ENCODE measurements at places on chromosomes 11 and 22. TPM values are rescaled to one million over a fixed set of nuclear protein-coding genes. Genes with fewer than 3 reads are reported as not detected.

- H3K4me3 ChIP-seq: no peak overlapping the region
- no peaks in the 10 kb centered on the region for H3K27me3 ChIP-seq
- DNase-seq: no peak
- H3K36me3 ChIP-seq: peaks cover 57% of the 10 kb centered on the region
Observed at GRCh38 chr11:61851900-61852295, 23.8 kb downstream of the FADS2 start.

DNA sequence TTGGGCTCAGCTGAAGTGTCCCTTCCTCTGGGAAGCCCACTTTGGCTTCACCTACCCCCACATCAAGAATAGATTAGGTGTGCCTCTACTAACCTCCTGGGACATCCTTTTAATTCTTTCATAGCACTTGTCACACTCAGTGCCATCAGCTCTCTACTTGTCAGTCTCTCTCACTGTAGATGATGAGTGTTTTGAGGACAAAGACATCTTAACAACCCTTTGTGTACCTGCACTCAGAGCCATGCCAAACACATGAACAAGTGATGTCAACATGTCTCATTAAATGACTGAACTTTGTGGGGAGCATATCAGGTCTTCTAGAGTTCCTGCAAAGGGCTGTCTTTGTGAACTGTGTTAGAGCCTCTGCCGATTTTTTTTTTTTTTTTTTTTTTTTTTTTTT, 87.0 kb upstream of the AMOTL1 start:
- no peaks in the 10 kb centered on the region for H3K4me1 ChIP-seq
- H3K27ac ChIP-seq: no peak overlapping the region
- no peaks in the 10 kb centered on the region for H3K36me3 ChIP-seq
- no peak overlapping the region for H3K4me3 ChIP-seq

- peaks cover 58% of the 10 kb centered on the region for H3K4me1 ChIP-seq
- H3K36me3 ChIP-seq: no peaks in the 10 kb centered on the region
- H3K27me3 ChIP-seq: no peaks in the 10 kb centered on the region
- H3K27ac ChIP-seq: no peak overlapping the region
Observed at GRCh38 chr11:96050435-96051182, 126.7 kb upstream of the MTMR2 start.

The APOBEC3C gene
- total RNA-seq: 27.8 TPM

DNA sequence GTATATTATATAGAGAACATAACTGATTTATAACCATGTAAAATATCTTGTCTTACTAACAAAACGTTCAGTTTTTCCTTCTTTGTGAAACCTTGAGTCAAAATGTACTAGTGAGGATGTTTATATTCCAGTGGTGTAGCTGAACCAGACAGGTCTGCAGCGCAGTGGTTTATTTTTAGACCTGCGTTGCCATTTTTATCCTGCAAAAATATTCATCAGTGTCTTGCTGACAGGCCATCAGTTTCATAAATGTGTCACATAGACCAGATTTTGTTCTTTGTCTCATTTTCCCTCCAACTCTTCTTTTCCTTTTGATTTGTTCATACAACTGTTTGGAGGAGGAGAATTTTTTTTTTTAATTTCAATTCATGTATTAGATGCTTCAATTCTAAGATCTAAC, 43.1 kb downstream of the HSD17B12 start:
- H3K4me1 ChIP-seq: no peaks in the 10 kb centered on the region
- H3K27me3 ChIP-seq: no peaks in the 10 kb centered on the region
- no peak overlapping the region for H3K27ac ChIP-seq
- no peaks in the 10 kb centered on the region for H3K36me3 ChIP-seq

DNA sequence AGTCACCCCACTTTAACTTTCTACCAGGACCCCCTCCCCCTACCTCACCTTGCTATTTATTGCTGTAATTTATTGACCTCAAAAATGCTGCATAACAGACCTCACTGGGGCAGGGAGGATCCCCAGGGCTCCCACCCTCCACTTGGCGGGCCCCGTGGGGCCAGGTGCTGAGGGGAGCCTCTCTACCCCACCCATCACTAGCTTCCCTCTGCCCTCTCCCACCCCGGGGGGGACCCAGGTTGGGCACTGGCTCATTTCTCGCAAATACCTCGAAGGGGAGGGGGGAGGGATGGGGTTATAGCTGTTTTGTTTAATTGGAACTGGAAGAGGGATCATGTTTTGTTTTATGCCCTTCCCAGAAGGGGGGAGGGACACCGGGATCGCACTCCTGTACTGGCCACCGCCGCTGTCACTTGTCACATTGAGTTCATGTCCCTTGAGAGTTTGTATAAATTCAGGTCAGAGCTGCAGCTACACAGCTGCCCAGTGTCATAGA, 16.3 kb upstream of the TMEM191C start:
- H3K4me1 ChIP-seq: no peaks in the 10 kb centered on the region
- peaks cover 15% of the 10 kb centered on the region for H3K36me3 ChIP-seq
- H3K27me3 ChIP-seq: no peaks in the 10 kb centered on the region
- DNase-seq: peak; percentile 13
- H3K27ac ChIP-seq: no peak overlapping the region

The WNT7B gene
- 6.3 TPM for total RNA-seq

DNA sequence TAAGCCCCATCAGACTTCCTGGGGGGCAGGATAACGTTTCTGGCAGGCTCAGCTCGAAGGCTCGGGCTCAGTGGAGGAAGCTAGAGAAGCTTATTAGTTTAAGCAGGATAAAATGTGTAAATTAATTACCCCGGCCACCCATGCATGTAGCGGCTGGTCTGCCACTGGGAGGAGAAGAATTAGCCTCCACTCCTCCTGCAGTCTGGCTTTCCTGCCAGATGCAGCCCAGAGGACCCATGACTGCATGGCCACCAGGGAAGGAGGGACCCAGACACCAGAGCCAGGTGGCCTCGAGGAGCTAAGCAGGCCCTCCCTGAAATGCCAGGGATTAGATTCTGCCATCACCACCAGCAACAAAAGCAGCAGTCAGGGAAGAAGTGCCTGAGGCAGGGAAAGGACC, 32.3 kb downstream of the TRIM29 start:
- no peaks in the 10 kb centered on the region for H3K4me1 ChIP-seq
- H3K27ac ChIP-seq: no peak overlapping the region
- H3K27me3 ChIP-seq: peaks cover 30% of the 10 kb centered on the region
- H3K4me3 ChIP-seq: no peak overlapping the region
- no peaks in the 10 kb centered on the region for H3K36me3 ChIP-seq

DNA sequence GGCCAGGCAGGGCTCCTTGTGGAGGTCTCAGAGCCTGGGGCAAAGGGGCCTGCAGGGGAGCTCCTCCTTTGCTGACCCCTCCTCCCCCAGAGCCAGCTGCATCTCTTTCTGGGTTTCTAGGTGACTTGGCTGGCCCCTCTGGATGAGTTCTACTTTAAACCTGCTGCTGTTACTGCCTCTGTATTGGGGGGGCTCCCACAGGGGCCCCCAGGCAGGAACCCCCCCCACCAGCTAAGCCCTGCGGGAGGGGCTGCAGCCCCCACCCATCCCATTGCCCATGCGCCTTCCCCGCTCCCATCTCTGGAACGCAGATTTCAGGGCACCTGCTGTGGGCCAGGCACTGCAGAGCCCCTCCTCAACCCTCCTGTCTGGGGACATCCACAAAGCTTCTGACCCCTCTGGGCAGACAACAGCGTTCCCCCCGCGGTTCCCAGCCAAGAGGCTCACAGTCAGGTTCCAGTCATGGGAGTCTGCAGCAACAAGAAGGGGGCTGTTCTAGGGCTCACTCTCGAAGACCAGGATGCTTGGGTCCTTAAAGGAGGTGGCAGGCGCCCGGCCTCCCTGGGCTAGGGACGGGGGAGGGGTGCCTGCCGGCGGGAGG, 815 bp upstream of the PLCB3 start:
- no peak for DNase-seq
- H3K27ac ChIP-seq: no peak overlapping the region
- peaks cover 39% of the 10 kb centered on the region for H3K4me1 ChIP-seq
- peak overlapping the region; percentile 91 for H3K4me3 ChIP-seq
- no peaks in the 10 kb centered on the region for H3K27me3 ChIP-seq

The ZNF280A gene
- total RNA-seq: not detected

GRCh38 chr11:15807827-15808226, 548.5 kb downstream of the SOX6 start:
- no peak overlapping the region for H3K27ac ChIP-seq
- no peak for DNase-seq
- H3K4me1 ChIP-seq: no peaks in the 10 kb centered on the region
- H3K36me3 ChIP-seq: no peaks in the 10 kb centered on the region

DNA sequence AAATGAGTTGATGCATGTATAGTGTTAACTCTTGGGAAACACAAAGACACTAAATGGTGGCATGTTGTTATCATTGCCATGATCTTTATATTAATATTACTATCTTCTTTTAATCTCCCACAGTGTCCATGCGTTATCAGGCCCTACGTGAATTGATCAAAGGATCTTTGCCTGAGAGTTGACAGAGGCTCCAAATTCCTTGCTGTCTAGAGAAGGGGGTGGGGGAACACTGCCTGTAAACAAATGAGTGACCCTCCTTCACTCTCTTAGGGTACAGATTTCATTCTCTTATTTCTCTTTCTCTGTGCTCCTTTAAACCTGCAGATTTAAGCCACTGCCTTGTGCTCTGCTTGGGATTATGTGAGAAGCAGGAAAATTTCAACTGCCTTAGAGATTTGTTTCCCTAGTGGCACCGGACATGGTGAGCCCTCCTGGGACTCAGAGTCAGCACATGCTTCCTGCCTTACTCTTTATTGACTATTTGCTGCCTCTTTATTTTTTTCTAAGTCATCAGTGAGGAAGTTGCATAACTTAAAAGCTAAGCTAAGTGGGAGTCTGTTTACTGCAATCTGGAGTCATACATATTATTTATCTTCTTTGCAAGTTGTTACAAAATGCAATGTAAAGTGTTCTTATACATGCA, 122.9 kb downstream of the MAML2 start:
- no peaks in the 10 kb centered on the region for H3K27me3 ChIP-seq
- DNase-seq: no peak
- H3K4me3 ChIP-seq: no peak overlapping the region
- peaks cover 61% of the 10 kb centered on the region for H3K4me1 ChIP-seq

The GNB1L gene
- total RNA-seq: 6.0 TPM

- H3K27me3 ChIP-seq: no peaks in the 10 kb centered on the region
- DNase-seq: peak; percentile 40
- no peaks in the 10 kb centered on the region for H3K4me1 ChIP-seq
Observed at GRCh38 chr11:1943977-1944376, 3.2 kb upstream of the MRPL23 start.

The ZP1 gene
- total RNA-seq: not detected

DNA sequence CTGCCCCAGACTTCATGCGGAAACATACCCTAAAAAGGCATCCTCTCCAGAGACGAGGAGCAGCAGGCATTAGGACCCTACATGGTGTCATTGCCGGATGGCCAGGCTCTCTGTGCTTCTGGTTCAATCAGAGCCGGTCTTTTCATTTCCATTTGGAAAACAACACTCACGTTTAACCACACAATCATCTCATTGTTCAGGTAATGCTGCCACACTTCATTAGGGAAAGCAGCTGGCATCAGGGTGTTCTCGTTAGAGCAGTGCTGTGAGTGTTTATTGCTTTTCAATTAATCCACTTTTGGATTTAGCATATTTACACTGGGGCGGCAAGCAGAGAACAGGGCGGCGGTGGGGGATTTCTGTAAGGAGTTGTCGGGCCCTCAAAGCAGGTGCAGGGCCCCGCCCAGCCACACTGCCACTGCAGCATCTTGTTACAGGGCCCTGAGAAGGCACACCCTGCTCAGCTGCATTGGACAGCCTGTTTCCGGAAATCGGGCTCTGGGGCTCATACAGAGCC, 338.6 kb downstream of the SHANK2 start:
- H3K27ac ChIP-seq: no peak overlapping the region
- no peaks in the 10 kb centered on the region for H3K36me3 ChIP-seq
- no peaks in the 10 kb centered on the region for H3K27me3 ChIP-seq
- no peak overlapping the region for H3K4me3 ChIP-seq
- peak; percentile 57 for DNase-seq
- no peaks in the 10 kb centered on the region for H3K4me1 ChIP-seq

GRCh38 chr11:108967571-108967970, 302.7 kb downstream of the DDX10 start:
- no peak overlapping the region for H3K4me3 ChIP-seq
- H3K4me1 ChIP-seq: no peaks in the 10 kb centered on the region
- H3K27ac ChIP-seq: no peak overlapping the region
- no peaks in the 10 kb centered on the region for H3K27me3 ChIP-seq

GRCh38 chr11:72712168-72712751, 38.0 kb upstream of the PDE2A start:
- peak; percentile 91 for DNase-seq
- peaks cover 38% of the 10 kb centered on the region for H3K4me1 ChIP-seq
- H3K36me3 ChIP-seq: peaks cover 99% of the 10 kb centered on the region

DNA sequence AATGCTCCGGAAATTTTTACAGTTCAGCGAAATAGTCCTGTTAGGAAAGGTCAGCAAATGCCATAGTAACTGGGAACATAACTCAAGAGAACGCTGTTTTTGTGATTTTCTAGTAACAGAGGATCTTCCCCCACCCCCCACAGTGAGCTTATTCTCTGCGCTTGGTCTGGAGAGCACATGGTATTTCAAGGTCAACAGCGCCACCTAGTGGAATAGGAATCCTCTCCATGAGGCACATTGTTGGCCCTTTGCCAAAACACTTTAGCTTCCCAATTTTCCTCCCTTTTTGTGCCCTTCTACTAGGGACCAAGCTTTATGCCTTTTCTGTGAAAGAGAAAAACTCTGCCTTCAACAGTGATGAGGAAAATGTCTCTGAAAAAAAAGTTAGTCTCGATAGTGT, 13.2 kb upstream of the OR4C12 start:
- no peak overlapping the region for H3K27ac ChIP-seq
- H3K36me3 ChIP-seq: no peaks in the 10 kb centered on the region
- no peak overlapping the region for H3K4me3 ChIP-seq
- no peaks in the 10 kb centered on the region for H3K4me1 ChIP-seq
- no peaks in the 10 kb centered on the region for H3K27me3 ChIP-seq

DNA sequence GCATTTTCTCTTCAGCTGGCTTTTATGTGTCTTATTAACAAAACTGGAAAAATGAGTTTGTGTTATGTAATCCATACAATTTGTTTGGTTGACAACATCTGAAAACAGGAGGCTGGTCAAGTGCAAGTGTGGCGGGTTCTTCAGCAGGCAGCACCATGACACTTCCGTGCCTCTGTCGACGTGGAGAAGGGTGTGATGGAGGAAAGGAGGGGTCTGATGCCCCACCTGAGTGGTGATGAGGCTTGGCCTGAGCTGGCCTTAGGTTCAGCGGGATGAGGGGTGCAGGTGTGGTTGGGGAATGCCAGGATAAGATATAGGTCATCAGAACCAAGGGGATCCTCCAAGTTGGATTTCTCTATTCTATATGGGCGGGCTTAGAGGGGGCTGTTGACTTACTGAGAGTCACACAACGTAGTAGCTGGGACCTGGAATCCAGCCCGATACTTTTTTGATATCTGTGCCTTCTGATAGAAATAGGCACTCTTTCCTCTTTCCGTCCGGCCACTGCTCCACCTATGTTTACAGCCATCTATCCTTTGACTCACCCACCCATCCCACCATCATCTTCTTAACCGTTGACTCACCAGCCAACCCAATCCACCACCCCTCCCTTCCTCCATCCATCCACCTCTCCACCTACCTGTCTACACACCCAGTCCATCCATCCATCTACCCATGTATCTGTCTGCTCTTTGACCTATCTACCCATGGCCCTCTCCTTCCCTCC, 29.0 kb downstream of the SHANK3 start:
- H3K27ac ChIP-seq: no peak overlapping the region
- peaks cover 32% of the 10 kb centered on the region for H3K4me1 ChIP-seq
